NCI-H446 treated with DMSO at 0.1 percent for 48 hours (cell line): ENCODE measurements at places on chromosomes 2 and 18.

DNA sequence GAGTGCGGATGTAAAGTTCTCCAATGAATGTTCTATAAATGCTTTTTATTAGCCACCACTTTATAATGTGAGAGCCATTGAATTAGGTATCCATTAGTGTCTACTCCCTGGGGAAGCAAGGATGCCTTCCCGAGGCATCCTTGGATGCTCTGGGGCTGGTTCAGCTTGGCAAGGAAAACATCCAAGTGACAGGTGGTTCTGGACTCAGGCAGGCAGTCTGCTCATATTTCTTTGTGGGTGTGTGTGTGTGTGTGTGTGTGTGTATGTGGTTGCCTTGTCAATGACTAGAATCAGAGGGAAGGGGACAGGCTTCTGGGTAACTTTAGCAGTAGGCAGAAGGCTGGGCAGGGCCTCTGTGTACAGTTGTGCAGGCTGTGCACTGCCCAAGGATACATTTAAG, 149.2 kb downstream of the TSN start:
- DNase-seq = peak; percentile 23

GRCh38 chr18:5546660-5547059, 2.9 kb upstream of the EPB41L3 start:
- no peak for DNase-seq

- DNase-seq = no peak
These were observed 43.3 kb downstream of the PCARE start for GRCh38 chr2:29031046-29031445.

DNA sequence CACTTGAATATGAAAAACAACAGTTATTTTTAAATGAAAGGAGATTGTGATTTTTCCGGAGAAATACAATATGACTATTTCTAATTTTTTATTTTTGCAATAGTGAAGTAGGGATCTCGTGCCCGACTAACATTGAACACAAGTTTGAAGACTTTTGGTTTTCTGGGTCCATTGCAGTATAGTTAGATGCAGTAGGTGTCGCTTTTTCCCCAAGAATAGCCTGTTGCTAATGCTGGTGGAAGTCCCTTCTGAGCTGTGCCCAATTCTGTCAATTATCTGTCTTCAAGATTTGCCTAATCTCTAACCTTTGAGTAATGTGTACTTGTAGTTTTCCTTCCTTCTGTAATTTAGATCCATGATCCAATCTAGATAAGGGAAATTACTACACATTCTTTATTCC, 36.5 kb downstream of the SEMA4F start:
- peak; percentile 46 for DNase-seq
